ENCODE measurements at places on chromosomes 2 and 18. TPM values are rescaled to one million over a fixed set of nuclear protein-coding genes. Genes with fewer than 3 reads are reported as not detected.
A peak's percentile ranks its signal among the peaks of the same experiment; 100 is the strongest.

The SERPINB10 gene
- total RNA-seq = not detected

The SCYGR2 gene
- not detected for total RNA-seq

The DNAJC5G gene
- total RNA-seq = not detected

The LDLRAD4 gene
- total RNA-seq = 1.7 TPM

The SLC8A1 gene
- total RNA-seq = 8.3 TPM

The DSG1 gene
- not detected for total RNA-seq

The XDH gene
- 0.32 TPM for total RNA-seq

The IL36G gene
- not detected for total RNA-seq

The DYSF gene
- 114 TPM for total RNA-seq

- peak; percentile 83 for DNase-seq
Measured at GRCh38 chr2:190863946-190864345, 16.7 kb upstream of the GLS start.

DNA sequence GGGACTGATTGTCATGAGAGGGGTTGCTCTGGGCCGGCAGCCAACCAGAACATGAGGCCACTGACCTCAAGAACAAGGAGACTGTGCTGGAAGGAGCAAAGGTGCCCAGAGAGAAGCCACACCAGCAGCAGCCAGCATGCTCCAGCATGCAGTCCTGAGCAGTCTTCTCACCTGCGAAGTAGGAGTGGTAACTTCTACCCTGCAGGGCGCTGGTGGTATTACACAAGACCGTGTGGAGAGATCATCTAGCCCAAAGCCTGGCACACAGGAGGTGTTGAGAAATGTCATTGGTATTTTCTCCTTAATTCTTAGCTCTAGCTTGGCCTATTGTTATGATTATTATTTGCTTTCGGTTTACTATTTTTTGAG lies 132.7 kb downstream of the TSN start:
- no peak for DNase-seq

- no peak for DNase-seq
Measured at GRCh38 chr2:128196026-128196425, 105.0 kb downstream of the UGGT1 start.

GRCh38 chr2:119326938-119327337 lies 39.7 kb downstream of the C2orf76 start:
- no peak for DNase-seq

DNA sequence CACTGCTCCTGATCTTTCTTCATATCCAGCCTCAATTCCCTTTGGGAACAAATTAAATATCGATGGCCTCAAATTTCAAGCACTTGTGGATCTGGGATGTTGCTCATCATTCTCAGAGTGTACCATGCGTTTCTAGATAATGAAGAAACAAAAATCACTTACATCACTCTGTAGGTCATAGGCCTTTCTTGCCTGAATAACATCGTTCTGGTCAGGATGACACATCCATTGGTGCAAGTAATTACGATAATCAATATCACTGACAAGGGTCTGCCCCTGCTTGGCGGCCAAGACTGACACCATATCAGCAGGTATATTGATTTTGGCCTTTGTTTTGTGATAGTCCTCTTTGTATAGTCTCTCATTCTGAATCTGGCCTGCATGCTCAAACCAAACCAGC lies 157.3 kb downstream of the RIF1 start:
- no peak for DNase-seq

DNA sequence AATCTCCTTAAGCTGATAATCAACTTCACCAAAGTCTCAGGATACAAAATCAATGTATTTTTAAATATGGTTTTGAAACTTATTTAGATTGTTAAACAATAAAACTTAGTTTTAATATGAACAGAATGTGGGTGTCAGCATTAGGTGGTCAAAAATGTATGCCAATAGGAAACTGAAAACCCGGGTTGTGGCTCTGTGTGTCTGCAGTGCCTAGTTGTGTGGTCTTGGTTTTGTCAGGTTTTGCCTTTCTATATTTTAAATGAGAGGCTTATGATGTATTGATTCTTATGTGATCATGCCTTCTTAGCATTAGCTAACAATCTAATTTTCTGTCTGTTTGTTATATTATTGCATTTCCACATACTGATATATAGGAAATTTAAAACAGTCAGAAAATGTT lies 227.8 kb downstream of the ZNF407 start:
- DNase-seq = no peak

GRCh38 chr2:112121682-112122254 lies 16.4 kb upstream of the FBLN7 start:
- DNase-seq = peak; percentile 68

DNA sequence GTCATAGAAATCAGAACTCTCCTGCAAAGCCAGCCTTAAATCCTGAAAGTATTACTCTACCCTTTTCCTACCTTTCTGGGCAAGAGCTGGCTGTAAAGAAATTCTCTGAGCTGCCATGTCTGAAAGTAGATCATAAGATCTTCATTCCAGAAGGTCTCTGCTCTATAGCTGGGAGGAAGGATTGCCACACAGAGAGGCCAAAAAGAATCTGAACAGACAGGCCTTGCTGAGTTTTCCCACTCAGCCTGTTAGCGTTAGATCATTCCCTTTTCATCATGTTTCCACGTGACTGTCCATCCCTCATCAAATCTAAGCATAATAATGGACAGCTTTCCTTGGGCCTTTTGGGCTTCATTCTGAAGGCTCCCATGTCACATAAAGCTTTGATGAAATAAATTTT lies 43.2 kb upstream of the FHL2 start:
- DNase-seq = no peak

- DNase-seq = no peak
Measured at GRCh38 chr18:63433334-63433866, 11.1 kb upstream of the VPS4B start.

DNA sequence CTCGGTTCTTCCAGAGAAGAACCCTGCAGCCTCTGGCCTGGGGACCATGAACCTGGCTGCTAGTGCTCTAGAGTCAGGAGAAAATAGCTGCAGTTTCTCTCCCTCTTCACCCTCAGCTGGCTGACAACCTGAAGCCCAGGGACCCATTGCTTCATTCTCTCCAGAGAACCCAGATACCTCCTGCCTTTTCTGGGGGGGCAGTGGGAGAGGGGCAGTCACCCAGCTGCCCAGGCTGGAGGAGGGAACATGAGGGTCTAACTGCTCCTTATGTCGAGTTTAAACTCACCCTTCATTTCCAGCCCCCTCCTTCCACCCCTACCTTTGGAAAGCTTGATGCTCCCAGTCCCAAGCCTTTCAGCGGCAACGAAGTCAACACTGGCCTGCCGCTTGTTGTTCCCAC lies 7.6 kb upstream of the ZFAND2B start:
- no peak for DNase-seq

DNA sequence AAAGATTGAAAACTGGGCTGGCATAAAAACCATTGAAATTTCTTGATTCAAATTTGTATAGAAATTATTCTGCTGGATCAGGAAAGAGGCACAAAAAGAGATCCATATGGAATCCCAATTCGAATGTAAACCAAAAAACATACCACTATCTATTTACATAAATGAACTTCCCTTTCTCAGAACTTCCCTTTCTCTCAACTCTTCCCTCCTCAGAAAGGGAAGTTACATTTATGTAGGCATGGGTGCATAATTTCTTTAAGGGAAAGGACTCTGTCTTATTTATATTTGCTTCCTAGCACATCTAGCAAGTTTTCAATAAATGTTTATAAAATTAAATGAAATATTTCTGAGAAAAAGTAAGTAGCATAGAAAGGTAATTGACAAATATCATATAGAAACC lies 398.1 kb upstream of the ATP5MC3 start:
- no peak for DNase-seq

- peak; percentile 47 for DNase-seq
Measured at GRCh38 chr2:143473216-143473615, 344.0 kb downstream of the ARHGAP15 start.

DNA sequence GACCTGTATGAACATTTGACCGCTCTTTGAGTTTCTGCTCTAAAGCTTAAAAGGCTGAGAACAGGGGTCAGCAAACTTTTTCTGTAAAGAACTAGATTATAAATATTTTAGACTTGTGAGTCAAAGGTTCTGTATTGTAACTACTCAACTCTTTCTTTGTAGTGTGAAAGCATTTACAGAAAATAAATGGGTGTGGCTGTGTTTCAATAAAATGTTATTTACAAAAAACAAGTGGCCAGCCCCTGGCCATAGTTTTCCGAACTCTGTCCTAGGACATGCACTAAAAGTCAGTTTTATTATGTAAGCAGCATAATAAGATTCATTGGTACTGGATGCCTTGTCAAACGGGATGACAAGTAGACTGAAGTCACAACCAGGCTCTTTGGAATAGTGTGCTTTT lies 434.9 kb downstream of the ZEB2 start:
- DNase-seq = no peak

GRCh38 chr2:186934420-186934819 lies 85.5 kb upstream of the ZSWIM2 start:
- no peak for DNase-seq

- no peak for DNase-seq
Measured at GRCh38 chr18:47999801-48000248, 69.4 kb upstream of the SMAD2 start.

GRCh38 chr2:99469394-99469793 lies 20.4 kb downstream of the REV1 start:
- DNase-seq = no peak

DNA sequence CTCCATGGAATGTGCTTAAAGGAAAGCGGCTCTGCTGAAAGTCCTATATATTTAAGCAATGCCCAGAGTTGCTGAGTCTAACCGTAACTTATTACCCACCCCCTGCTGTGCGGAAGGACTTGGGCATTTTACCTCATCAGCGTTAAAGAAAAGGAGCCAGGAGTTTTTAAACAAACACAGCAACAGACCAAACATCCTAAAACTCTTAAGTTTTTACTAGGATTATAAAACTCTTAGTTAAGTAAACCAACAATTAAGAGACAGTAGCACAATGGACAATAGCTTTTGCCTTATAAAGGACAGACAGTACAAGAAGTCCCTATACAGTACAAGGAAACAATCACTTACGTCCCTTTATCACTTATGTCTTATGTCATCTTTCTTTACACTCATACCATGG lies 90.2 kb downstream of the ZNF521 start:
- DNase-seq = no peak

GRCh38 chr2:99140056-99140859 lies 1.2 kb upstream of the C2orf15 start:
- DNase-seq = peak; percentile 57

DNA sequence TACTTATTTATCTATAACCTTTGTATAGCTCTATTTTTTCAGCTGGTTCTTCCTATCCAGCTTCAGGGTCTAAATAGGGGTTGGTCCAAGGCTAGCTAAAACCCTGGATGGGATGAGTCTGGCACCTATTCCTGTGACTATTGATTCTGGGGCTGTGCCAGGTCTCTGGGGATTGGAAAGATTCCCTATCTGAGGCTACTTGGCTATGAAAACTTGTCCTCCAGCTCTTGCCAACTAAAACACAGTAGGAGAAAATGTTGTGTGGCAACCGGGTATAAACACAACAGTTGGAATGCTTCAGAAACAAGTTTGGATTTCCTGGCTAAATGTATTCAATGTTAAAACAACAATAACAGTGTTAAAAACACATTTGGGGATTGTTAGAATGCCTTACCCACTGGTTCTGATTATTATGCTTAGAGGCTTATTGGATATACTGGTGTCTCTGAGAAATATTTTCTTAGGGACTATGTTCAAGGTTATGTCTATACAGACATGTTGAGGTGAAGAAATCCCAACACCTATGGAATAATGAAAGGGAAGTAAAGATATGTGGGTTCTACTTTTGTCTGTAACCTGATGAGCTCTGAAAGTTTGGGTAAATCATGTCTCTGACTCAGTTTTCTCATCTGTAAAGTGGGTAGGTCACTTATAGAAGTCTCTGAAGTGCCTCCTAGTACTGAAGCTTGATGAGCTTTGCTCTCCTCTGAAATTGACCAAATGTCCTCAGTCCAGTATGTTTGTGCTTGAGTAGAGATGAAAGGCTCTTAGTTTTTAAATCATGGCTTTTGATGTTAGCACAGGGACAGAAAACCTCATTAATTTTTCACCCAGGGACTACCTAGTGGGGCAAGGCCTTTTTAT lies 460.7 kb downstream of the MTX2 start:
- peak; percentile 5 for DNase-seq

DNA sequence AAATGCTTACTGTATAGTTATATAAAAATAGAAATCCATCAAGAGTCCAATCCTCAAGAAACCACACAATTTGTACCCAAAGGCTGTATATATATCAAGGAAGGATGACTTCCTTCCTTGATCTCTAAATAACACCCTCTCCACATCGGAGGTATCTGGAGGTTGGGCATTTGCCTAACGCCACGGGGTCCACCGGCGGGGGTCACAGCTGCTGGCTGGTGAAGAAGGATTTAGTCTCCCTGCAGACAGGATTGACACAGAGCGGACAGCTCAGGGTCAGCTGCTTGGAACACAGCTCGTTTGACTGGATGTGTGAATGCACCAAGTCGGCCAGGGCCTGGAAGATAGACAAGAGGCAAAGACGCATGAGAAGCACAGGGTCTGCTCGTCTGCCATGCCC lies 36.0 kb downstream of the FECH start:
- no peak for DNase-seq

DNA sequence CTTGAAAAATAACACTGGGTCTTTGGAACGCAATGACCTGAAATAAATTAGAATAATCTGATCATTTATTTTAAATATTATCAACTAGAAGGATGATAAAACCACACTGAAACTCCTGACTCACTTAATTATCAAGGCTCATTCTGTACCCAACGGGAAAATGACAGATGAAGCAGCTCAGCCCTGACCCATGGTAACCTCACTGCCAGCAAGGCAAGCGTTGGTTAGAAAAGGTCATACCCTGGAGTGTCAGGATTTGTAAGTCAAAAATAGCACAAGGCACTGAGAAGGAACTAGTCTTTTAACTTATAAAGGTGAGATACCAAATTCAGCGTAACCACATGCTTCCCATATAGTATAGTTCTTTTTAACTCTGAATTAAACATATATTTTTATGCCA lies 277.5 kb downstream of the ETAA1 start:
- peak; percentile 67 for DNase-seq

DNA sequence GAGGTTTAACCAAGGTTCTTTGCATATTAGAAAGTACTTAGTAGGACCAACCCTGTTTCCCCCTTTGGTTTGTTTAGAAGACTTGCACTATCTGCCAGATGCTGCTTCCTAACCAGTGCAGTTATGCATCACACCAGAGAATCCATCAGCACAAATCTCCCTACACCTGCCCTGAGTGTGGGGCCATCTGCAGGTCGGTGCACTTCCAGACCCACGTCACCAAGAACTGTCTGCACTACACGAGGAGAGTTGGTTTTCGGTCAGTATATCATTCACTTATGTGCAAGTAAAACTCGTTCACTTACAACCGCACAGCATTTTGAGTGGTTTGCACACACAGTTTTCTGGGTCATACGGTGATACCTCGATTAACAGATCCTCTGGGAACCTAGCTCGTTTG lies 69.7 kb downstream of the ZNF532 start:
- DNase-seq = no peak

GRCh38 chr2:127932199-127932876 lies 46.6 kb upstream of the AMMECR1L start:
- DNase-seq = peak; percentile 19

- no peak for DNase-seq
Measured at GRCh38 chr2:7517088-7517487, 599.9 kb downstream of the RNF144A start.
